ENCODE measurements at places on chromosomes 3 and 15.
A peak's percentile ranks its signal among the peaks of the same experiment; 100 is the strongest.

GRCh38 chr15:68583936-68584755, 5.4 kb downstream of the CORO2B start:
- no peak for DNase-seq

DNA sequence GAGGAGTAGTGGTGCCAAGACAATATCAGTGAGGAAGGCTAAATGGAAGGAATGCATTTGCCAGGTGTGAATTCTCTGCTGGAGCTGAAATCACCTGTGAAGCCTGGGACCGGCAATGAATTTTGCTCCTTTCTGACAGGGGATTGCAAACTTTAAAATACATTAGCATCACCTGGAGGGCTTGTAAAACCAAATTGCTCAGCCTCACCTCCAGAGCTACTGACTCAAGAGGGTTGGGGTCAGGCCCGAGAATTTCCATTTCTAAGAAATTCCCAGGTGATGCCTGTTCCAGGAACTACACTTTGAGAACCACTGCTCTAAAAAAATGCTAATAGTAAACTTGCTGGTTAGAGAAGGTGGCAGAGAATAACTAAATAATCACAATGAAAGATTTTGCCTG, 445.6 kb upstream of the RBMS3 start:
- DNase-seq: no peak

- DNase-seq: no peak
These were observed 3.5 kb downstream of the UBE2E1 start for GRCh38 chr3:23809294-23809693.

- DNase-seq: peak; percentile 90
These were observed 191.3 kb upstream of the ZNF385D start for GRCh38 chr3:21942328-21942727.

GRCh38 chr3:120350401-120350941, 1.3 kb upstream of the LRRC58 start:
- DNase-seq: peak; percentile 78

DNA sequence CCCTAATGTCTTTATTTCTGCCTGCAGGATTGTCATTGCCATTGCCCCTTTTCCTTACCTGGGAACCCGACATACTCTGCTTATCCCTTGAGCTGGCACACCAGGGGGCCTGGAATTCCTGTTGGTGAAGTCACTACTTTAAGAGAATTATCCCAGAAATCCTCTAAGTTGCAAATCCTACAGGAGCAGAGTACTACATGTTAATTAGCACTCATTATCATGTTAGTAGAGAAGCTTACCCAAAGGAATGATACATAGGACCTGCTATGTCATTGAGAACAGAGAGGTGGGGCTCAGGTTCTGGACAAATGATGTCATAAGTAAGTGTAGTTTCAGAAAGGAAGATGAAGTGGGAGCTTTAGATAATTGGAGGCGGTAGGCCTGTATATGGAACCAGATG, 27.4 kb downstream of the SCG5 start:
- no peak for DNase-seq

GRCh38 chr3:31354373-31354772, 178.4 kb upstream of the STT3B start:
- peak; percentile 45 for DNase-seq

GRCh38 chr3:76028774-76029173, 243.4 kb upstream of the ZNF717 start:
- peak; percentile 39 for DNase-seq

GRCh38 chr3:64983583-64984359, 296.0 kb upstream of the ADAMTS9 start:
- DNase-seq: no peak

DNA sequence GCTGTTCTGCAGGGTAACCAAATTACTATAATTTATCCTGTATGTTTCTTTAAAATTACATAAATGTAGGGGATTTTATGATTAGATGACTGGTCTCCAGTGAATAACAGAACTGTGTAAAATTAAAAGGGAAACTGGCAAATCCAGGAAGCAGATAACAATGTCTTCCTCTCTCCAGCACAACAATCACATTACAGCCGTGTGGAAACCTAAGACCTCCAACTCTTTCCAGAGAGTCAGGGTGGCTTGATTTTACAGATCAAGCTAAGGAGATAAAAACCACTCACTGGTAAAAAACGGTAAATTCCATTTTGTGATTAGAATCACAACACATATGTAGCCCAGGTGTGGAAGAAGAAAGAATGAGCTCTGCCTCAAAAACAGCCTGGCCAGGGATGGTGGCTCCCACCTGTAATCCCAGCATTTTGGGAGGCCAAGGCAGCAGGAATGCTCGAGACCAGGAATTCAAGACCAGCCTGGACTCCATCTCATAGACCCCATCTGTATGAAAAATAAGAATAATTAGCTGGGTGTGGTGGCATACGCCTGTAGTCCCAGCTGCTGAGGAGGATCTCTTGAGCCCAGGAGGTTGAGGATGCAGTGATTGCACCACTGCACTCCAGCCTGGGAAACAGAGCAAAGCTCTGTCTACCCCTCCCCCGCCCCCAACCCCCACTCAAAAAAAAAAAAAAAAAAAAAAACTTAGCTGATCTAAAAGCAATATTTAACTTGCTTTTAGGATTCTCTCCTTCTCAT, 29.0 kb downstream of the IL17RD start:
- no peak for DNase-seq

DNA sequence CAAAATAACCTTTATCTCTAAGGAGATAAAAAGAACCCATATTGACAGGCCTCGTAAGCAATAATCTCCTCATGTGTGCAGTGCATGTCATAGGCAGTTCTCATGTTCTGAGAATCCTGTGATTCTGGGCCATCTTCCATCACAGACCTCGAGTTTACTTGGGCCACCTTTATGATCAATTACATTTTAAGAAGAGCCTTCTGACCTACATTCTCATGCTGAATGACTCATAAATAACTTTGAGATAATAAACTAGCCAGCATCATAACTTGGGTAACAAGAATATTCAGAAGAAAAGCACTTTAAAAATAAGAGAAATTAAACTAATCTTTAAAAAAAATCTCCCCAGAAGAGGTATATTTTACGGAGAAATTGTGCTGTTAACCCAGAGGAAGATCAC, 310.7 kb upstream of the ZNF717 start:
- DNase-seq: peak; percentile 35

GRCh38 chr3:40187945-40188344, 121.6 kb upstream of the EIF1B start:
- no peak for DNase-seq

DNA sequence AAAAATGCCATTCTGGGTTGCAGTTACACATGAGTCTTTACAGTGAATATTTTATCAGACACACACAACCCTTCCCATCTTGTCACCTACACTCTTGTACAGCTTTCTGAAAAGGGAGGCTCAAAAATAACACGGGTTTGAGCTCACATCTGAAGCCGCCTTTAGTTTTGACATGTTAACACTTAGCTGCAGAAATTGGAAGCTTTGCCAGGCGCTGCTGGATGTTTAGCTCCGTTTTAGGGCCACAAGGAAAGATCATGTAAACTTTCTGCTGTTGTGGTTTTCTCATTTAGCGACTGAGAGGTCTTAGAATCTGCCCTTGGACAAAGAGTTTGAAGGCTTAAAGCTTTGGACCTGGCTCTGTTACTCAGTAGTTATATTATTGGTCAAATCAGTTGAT, 120.1 kb downstream of the OXNAD1 start:
- DNase-seq: no peak

GRCh38 chr3:128775906-128776542, 50.0 kb downstream of the RAB7A start:
- DNase-seq: no peak

DNA sequence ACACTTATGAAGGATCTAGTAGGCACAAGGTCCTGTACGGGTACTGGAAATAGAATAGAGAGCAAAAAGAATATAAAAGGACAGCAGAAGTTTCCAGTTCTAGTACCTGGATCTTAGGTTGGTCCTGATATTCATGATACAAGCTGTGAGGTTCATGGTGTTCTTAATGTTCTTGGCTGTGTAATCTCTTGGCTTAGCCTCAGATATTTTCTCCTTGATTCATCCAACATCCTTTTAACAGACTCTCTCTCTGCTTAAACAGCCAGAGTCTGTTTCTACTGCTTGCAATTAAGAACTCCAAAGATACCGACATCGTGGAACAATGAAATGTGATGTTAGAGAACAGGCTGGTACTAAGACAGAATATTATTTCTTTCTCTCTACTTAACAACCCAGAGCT, 49.9 kb downstream of the CNTN3 start:
- no peak for DNase-seq

DNA sequence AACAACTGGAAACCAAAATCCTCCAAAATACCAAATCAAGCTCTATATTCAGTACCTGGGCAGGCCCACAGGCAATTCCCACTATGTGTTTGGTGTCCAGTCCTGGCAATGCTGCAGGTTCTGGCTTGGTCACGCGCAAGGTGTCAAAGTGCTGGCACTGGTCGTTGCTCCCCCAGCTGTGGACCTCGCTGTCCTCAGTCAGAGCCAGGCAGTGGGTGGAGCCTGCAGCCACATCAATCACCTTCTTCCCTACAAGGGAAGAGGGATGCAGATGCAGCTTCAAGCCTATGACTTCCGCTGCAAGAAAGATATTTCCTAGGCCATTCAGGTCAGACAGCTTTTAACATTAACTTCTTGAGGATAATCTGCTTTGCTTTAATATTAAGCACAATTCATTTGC, 61.3 kb downstream of the HERC2 start:
- no peak for DNase-seq

DNA sequence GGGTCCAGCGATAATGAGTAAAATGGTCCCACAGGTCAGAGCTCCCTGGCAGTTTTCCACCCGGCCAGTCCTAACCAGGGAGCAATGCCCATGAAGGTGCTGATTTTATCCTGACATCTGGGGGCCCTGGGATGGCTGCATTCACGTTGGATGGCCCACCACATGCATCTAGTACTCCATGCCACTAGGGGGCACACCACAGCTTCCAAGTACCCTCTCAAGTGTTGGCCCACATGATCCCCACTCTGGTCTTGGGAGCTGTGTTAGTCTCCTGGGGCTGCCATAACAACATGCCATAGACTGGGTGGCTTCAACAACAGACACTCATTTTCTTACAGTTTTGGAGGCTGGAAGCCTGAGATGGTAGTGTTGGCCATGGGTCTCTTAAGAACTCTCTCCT, 225.5 kb downstream of the SLCO3A1 start:
- DNase-seq: peak; percentile 22

- no peak for DNase-seq
These were observed 45.8 kb downstream of the ZNF710 start for GRCh38 chr15:90046911-90047392.

DNA sequence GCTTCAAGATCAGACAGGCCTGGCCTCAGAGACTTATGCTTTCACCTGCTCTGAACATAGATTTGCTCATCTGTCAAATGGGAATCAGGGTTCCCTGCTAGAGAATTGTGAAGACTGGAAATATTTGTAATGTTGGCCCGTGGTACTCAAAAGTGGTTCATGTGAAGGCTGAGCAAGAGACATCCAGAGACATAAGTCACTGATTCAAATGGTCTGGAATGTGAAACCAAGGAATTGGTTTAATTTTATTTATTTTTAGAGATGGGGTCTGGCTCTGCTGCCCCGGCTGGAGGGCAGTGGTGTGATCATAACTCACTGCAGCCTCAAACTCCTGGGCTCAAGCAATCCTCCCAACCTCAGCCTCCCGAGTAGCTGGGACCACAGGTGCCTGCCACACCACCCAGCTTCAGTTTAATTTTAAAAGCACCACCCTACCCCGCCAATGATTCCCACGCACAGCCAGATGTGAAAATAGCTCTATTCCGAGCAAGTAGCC, 60.1 kb downstream of the DAPK2 start:
- DNase-seq: no peak

GRCh38 chr3:156705761-156706616, 31.6 kb downstream of the TIPARP start:
- no peak for DNase-seq

DNA sequence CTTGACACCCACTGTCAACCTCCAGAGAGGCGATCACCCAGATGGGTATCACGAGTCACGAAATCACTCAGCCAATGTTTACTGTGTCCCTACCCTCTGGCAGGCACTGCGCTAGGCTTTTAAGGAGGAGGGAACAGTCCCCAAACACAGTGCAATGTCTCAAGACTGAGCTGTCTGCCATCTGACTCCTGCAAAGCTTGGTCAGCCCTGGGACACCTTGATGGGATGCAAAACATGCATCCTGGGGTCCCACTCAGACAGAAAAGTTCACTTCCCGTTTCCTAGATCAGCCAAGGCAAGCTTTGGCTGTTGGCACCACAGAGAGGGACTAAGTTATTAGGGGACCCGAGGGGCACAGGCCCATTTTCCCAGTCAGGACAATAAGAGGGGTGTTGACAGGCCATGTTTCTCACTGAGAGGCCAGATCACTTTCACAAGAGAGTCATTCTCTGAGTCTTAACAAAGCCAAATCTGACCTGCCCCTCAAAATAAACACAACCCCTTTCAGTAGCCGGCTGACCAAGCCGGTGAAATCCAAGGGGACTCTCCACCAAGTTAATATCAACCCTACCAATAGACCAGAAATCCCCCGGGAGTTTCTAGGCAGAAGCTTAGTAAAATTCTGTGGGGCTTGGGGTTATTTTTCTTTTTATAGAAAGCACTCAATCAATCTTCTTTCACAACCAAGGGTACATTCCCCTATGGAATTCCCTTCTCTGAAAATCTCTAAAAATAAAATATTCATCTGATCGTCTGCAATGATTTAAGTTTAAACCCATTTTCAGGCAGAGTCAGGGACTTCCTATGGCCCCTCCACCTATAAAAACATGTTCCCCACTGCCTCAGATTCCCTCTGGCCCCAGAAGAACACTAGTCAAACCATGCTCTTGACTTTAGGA, 3.5 kb downstream of the RFTN1 start:
- DNase-seq: no peak

- no peak for DNase-seq
These were observed 58.1 kb downstream of the SUMF1 start for GRCh38 chr3:4408958-4409357.

GRCh38 chr3:85737846-85738245, 779.1 kb downstream of the CADM2 start:
- no peak for DNase-seq

DNA sequence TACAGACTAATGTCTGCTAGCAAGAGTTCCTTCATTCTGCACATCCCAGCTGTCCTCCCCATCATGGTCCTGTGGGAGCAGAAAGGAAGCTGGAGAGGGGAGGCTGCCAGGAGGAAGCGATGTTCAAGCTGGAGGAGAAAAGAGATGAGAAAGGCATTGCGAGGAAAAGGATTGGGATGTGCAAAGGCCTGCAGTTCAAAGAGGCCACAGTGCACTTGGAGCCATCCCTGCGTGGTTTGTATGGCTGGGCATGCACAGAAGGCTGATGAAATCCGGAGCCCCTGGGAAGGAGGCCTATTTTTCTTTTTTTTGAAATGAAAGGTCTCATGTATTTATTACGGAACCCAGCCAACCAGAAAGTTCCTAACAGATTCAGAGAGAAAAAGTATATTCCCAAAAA, 22.8 kb downstream of the AMOTL2 start:
- peak; percentile 51 for DNase-seq

DNA sequence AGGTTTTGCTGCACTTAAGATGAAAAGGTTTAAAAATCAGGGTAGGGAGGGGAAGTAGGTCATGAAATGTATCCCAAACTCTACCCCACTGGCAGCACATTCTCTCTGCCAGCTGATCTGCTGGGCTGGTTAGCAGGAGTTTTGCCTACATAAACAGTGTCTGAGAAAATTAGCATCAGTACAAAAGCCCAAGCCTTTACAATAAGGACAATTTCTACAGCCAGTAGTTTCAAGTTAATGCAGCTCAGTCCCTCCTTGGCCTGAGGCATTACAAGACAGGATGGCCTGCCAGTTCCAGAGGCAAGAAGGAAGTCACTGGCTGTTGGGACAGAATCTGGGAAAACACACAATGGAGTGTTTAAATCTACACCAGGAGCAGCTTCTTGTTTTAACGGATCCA, 32.8 kb downstream of the NCEH1 start:
- DNase-seq: no peak
